ENCODE measurements at places on chromosomes 6 and 20. TPM values are rescaled to one million over a fixed set of nuclear protein-coding genes. Genes with fewer than 3 reads are reported as not detected.

POM121L2 gene
- polyA plus RNA-seq, result not detected

RSPO4 gene
- not detected for polyA plus RNA-seq

ARMH2 gene
- 0.78 TPM for polyA plus RNA-seq

GSTA3 gene
- polyA plus RNA-seq, result not detected

ADGB gene
- polyA plus RNA-seq, result not detected

HMGN3 gene
- polyA plus RNA-seq, result 111 TPM

RBBP8NL gene
- not detected for polyA plus RNA-seq

PROKR2 gene
- 0.94 TPM for polyA plus RNA-seq

GNMT gene
- not detected for polyA plus RNA-seq

GRM4 gene
- 0.03 TPM for polyA plus RNA-seq

Data from CD8-positive, alpha-beta memory T cell (primary cell).